Suppressor macrophage treated with lipopolysaccharide for 4 hours (primary cell): ENCODE measurements at places on chromosomes 11 and 22.
A peak's percentile ranks its signal among the peaks of the same experiment; 100 is the strongest.

DNA sequence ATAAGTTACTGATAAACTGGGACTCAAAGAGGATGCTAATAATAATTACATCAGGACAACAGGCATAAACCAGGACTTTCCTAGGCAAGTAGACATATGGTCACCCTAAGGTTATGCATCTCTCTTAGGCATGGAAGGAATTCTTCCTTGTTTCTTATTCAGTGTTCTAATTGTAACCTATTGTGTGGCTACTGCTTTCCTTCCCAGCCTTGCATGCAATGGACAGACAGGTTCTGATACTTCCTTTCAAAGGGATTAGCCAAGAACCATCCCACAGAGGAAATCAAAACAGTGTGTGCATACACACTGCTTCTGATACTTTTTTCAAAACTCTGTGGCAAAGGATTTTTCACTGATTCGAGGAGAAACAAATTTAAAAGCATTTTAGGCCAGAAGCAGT, 48.3 kb downstream of the RRAS2 start:
- no peak for DNase-seq

GRCh38 chr22:19974935-19975706, 33.5 kb upstream of the TXNRD2 start:
- DNase-seq: no peak

DNA sequence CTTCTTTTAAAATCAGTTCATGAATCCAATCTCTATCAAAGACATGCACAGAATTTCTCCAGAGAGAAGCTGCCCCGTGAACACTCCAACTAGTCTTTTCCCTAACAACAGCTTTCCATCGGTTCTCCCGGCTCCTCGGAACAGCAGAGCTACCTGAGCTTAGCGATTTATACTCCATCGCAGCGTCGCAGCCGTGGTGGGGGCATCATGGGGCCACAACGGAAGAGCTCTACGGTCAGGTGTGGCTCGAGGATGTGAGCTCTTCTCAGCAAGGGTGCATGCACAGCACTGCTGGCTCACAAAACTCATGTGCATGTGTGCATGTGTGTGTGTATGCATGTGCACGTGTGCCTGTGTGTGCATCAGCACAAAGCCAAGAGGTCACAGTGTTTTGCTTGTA, 11.7 kb upstream of the MOB2 start:
- no peak for DNase-seq

DNA sequence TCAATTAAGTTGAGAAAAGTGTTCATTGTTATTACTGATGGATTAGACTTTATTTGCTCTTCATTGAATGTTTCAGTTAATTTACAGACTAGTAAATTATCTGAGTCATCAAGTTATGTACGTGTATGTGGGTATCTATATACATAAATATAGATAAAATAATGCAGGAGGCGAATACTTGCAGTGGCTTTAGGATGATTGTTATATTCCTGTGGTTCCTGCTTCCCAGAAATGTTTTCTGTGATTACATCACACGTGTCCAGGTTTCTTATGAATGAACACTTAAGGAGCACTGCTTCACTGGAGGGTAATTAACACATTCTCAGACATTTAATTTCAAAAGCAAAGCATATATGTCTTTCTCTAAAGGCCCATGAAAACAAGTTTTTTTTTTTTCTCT, 28.4 kb downstream of the YAP1 start:
- no peak for DNase-seq

DNA sequence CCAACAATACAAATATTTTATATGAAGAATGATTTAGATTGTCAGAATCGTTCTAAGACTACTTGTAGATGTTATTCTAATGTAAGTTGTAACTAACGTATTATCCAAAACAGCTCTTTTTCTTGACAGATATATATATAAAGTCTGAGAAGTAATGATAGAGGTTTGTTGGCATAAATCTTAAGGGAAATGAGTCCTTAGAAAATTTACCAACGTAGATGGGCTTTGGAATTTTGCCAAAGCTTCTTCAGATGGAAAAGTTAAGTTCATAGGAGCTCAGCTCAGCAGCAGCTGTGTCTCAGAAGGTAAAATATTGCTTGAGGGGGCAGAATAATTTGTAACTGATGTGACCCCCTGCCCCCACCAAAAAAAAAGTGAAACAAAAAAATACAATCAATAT, 66.7 kb downstream of the BID start:
- peak; percentile 50 for DNase-seq

GRCh38 chr11:96155627-96156378, 187.2 kb downstream of the MAML2 start:
- peak; percentile 96 for DNase-seq

DNA sequence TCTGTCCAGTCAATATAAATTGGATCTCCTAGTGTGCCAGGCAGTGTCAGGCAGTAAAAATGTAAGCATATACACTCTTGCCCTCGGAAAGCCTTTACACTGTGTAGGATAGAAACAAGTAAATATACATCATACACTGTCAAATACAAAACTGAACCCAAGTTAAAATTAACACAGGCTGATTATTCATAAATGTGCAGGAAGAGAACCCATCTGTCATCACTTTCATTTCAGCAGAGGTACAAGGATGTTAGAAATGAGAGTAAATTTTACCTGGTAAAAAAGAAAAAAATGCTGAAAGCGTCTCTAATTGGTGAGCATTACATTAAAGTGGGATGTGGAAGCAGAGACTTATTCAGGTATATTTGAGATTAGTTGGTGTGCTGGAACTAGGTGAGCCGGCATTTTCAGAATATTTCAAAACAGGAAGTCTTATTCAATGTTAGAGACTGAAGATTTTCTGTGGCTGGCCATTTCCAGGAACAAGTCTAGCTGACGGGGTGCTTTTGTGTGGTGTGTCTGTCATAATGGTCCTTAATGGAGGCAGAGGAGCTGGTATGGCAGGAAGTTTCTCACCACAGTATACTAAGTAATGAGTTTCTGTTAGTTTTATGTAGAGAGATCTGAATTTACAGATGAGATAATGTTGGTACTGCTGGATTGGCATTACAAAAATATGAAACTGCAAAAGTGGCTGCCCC, 192.6 kb downstream of the CASP12 start:
- DNase-seq: peak; percentile 88

- no peak for DNase-seq
These were observed 13.1 kb downstream of the USP2 start for GRCh38 chr11:119368121-119369034.
